Activated naive CD8-positive, alpha-beta T cell treated with anti-CD3 and anti-CD28 coated beads, Interleukin-2, amount 10 ng/mL, durations not matched to agents 7 days and 5 days (primary cell): ENCODE measurements at places on chromosomes 5 and 9. TPM values are rescaled to one million over a fixed set of nuclear protein-coding genes. Genes with fewer than 3 reads are reported as not detected.

The OR2V2 gene
- total RNA-seq, result not detected

The LCNL1 gene
- total RNA-seq, result 0.48 TPM

The ACTBL2 gene
- total RNA-seq, result not detected

The ARID3C gene
- not detected for total RNA-seq

The ACOT12 gene
- total RNA-seq, result not detected

The CAMSAP1 gene
- total RNA-seq, result 32.5 TPM

The ACSL6 gene
- 31.5 TPM for total RNA-seq

The AJM1 gene
- 6.6 TPM for total RNA-seq

The MYMK gene
- not detected for total RNA-seq

The LCN15 gene
- not detected for total RNA-seq

The MGAT1 gene
- 177 TPM for total RNA-seq

The GPR107 gene
- total RNA-seq, result 25.1 TPM

The LAMC3 gene
- 0.19 TPM for total RNA-seq

The ARHGEF39 gene
- 13.4 TPM for total RNA-seq

The DMRT3 gene
- not detected for total RNA-seq

The TPRN gene
- 11.2 TPM for total RNA-seq

The CAMK4 gene
- 132 TPM for total RNA-seq

The PCDHGA1 gene
- total RNA-seq, result 0.31 TPM

The C9 gene
- total RNA-seq, result not detected

The ABITRAM gene
- 9.2 TPM for total RNA-seq

The CATSPER3 gene
- total RNA-seq, result 0.40 TPM

The FCN2 gene
- not detected for total RNA-seq

The PTGDS gene
- total RNA-seq, result 1.3 TPM

The ARHGEF37 gene
- total RNA-seq, result 0.82 TPM

The PRRT1B gene
- not detected for total RNA-seq

The SHISAL2B gene
- total RNA-seq, result not detected

The IFNA13 gene
- total RNA-seq, result not detected

The FAM200C gene
- total RNA-seq, result 0.61 TPM

The IFNK gene
- not detected for total RNA-seq

The ABCA1 gene
- 1.4 TPM for total RNA-seq

The PTGS1 gene
- total RNA-seq, result 0.96 TPM

The ZNF883 gene
- 1.1 TPM for total RNA-seq

The STKLD1 gene
- 0.17 TPM for total RNA-seq

The IL7R gene
- 738 TPM for total RNA-seq

The KLF4 gene
- total RNA-seq, result 1.1 TPM

The TCF7 gene
- 315 TPM for total RNA-seq

The DIPK1B gene
- total RNA-seq, result 0.11 TPM

The KIF24 gene
- total RNA-seq, result 6.6 TPM

The COL15A1 gene
- 0.20 TPM for total RNA-seq

The APC gene
- 28.6 TPM for total RNA-seq

The SEMA6A gene
- not detected for total RNA-seq

The HRH2 gene
- 29.0 TPM for total RNA-seq

The DMGDH gene
- 0.67 TPM for total RNA-seq

The MCIDAS gene
- not detected for total RNA-seq

The HACD4 gene
- total RNA-seq, result 16.6 TPM

The SLC44A1 gene
- 13.8 TPM for total RNA-seq

The SLC23A1 gene
- 1.3 TPM for total RNA-seq

The TMEM232 gene
- 0.91 TPM for total RNA-seq

The SPAAR gene
- total RNA-seq, result not detected

The SH3TC2 gene
- total RNA-seq, result not detected

The CEP72 gene
- 33.8 TPM for total RNA-seq

The PKD2L2 gene
- total RNA-seq, result not detected

The POU4F3 gene
- not detected for total RNA-seq

The PCA3 gene
- total RNA-seq, result not detected

The SYK gene
- total RNA-seq, result 0.69 TPM

The ZDHHC11B gene
- 2.4 TPM for total RNA-seq
